ENCODE measurements at places on chromosomes 6 and 20.
A peak's percentile ranks its signal among the peaks of the same experiment; 100 is the strongest.

- no peak for DNase-seq
These were observed 8.1 kb downstream of the NEDD9 start for GRCh38 chr6:11224252-11224965.

DNA sequence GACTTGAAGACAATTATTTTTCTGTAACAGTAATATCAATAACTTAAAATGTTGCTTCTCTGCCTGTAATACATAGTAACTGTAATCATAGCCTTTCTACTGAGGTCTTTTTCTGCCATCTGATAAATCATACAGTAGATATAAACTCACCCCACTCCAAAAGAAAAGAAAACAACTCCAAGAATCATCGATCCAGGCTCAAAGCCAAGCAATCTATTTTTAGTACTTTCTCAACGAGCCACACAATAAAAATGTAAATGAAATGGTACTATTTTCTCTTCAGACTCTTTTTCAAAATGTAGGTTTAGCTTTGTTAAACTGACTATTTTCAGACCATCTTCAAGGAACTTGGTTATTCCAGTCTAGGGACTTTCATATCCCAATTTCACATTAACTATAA is 493.3 kb downstream of the ADGRB3 start:
- DNase-seq, result no peak

GRCh38 chr6:85867595-85867994 is 224.9 kb upstream of the SYNCRIP start:
- no peak for DNase-seq

DNA sequence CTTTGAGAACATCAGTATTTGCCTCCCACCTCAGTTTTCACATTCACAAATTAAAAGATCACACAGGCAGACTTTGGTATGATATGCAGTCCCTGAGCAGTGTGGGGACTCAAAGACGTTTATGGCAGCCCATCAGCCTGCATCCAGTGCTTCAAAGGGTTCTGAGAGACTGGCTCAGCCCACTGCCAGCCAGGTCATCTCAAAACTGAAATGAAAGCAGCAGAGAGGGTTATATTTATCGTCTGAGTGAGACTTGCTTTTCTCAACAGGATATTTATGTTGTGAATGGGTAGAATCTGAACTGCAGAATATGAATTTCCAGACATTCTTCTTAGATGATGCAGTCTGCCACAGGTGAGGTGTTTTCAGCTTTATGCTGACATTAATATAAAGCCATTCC is 159.8 kb downstream of the NRN1 start:
- DNase-seq, result no peak

DNA sequence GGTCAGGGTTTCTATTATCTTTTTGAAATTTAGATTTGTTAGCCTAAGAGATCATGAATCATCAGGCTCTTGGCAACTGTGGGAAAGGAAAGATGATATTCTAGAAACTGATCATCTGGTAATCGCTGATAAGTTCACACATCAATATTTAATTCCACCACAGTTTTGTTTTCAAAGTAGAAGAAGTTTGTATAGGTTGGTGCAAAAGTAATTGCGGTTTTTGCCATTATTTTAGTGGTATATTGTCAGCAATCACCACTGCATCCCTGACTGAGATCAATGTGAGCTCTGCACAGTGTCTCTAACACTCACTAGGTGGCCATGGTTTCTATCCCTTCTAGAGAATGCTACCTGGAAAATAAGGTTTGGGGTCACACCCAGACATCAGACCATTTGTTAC is 17.0 kb upstream of the PXDC1 start:
- DNase-seq, result no peak

DNA sequence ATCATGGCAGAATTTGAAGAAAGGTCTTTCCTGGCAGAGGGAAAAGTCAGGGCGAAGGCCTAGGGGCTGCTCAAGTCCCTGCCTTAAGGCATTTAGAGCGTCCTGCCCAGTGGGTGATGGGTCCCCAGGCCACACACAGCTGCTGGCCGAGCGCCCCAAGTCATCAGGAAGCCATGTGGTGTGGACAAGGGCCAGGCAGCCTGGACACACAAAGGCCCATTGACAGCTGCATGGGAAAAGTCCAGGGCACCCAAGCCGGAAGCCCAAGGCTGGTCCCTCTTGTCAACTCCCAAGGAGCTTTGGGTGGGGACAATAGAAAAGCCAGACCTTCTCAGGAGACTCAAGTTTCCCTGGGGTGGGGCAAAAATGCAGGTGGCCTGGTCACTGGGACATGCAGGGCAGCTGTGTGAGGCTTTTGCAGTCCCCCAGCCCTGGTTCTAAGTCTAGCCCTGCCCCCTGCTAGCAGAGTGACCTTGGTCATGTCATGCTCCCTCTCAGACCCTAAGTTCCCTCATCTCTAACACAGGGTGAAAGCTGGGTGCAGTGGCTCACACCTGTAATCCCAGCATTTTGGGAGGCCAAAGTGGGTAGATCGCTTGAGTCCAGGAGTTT is 44.3 kb upstream of the PTGIS start:
- DNase-seq, result no peak

DNA sequence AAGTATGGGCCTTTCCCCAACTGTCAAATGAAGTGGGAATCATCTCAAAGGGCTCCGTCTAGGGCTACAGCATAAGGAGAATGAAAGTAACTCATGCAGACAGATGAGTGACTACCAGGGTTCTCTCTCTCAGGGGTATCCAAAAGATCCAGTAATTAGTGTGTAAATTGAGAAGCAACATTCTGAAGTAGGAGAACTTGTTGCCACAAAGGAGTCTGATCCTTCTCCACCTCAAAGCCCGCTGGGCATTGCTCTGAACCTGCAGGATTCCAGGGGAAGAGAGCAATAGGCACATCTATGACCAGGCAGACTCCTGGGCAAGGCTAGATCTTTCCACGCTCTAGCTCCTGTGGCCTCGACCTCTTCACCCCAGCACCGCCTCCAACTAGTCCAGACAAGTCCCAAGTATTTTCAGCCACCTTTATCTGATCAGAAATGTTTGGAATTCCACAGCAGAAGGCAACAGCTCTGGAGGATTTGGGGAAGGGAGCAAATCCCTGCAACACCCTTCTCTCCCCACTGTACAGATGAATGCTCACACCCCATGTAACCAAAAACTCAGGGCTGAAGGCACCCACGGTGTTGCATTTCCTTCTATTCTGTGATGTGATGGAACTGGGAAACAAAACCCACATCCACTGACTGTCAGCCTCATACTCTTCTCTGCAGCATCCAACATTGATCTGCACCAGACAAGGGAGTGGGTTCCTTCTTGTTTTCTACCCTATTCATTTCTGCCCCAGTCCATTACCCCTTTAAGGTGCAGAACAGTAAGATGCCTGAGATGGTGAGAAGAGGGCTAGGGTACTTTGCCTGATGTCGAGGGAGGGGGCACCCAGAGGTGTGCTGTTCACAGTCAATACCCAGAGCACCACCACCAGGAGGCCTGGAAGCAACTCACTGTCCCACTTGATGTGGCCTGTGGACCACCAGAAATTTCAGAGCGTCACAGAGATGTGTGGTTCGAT is 41.0 kb downstream of the COX4I2 start:
- DNase-seq, result no peak

- peak; percentile 28 for DNase-seq
These were observed 39.0 kb upstream of the SLCO4A1 start for GRCh38 chr20:62603021-62603906.

DNA sequence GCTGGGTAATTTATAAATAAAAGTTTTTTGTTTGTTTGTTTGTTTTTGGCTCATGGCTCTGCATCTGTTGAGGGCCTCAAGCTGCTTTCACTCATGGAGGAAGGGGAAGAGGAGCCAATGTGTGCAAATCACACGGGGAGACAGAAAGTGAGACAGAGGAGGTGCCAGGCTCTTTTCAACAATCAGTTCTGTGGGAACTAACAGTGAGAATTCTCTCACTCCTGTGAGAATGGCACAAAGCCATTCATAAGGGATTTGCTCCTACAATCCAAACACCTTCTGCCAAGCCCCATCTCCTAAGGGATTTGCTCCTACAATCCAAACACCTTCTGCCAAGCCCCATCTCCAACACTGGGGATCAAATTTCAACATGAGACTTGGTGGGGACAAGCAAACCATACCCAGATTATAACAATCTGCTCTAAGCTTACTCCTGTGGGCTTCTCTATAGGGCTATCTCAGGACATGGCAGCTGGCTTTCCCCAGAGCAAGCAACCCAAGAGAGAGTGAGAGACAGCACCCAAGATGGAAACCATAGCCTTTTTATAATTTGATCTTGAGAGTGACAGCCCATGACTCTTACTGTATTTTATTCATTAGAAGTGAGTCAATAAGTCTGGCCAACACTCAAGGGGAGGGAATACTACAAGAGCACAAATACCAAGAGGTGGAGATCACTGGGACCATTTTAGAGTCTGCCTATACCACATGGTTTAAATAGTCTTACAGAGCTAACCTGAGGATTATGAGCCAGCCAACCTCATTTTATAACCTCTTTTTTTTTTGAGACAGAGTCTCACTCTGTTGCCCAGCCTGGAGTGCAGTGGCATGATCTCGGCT is 22.8 kb upstream of the LRRC1 start:
- DNase-seq, result no peak

GRCh38 chr6:73503027-73503772 is 17.6 kb downstream of the EEF1A1 start:
- DNase-seq, result no peak

Measured in stimulated activated CD4-positive, alpha-beta T cell treated with anti-CD3 and anti-CD28 coated beads, Interleukin-4, amount 100 ng/mL, for 48 hours (primary cell).